Amniotic epithelial cell (primary cell): ENCODE measurements at places on chromosomes 2 and 18.

DNA sequence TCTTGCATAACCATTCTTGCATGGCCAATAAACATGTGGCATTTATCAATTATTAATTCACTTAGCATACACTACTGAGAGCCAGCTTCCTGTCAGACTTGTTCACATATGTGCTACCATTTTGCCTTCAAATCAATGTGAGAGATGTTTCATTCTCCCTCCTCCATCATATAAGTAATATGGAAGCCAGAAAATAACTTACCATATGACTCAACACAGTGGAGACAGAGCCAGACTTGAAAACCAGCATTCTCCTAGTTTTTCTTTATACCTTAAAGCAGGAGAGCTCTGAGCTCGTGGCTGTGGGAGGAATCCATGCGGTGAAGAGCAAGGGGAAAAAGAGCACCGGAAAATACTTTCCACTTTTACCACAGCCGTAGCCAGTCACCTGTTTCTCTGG lies 215.0 kb upstream of the LRATD1 start:
- DNase-seq, result no peak

- no peak for DNase-seq
These were observed 144.9 kb downstream of the L3MBTL4 start for GRCh38 chr18:6269660-6270332.

DNA sequence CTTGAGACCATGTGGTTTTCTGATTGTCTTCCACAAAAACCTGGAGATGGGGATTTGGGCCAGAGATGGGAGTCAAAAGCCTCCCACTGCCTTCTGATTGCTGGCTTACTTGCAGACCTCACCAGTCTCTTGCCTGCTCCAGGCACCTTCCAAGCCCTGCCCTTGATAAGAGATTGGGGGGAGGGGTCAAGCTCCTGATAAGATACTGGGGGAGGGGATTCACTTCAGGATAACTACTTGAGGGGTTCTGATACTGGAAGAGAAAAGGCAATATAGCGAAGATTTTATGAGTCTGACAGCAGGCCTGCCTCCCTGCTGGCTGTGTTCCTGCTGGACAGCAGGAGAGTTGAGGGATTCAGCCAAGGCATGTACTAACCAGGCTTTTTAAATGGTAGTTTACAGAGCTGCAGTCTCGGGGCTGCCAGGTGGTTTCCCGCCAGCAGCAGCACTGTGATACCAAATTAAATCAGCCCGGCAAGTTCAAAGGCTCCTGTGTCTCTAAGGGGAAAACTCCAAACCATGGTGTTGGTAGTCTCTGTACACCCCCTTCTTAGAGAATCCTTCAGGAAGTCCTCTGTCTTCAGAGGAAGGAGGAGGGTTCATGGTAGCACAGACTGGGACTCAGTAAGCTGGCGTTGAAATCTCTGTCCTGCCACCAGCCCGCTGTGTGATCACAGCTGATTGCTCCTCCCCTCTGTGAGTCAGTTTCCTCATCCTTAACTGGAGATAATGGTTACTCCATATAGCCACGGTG lies 58.3 kb downstream of the FBXO36 start:
- peak; percentile 72 for DNase-seq

GRCh38 chr18:21897811-21898210 lies 157.2 kb downstream of the MIB1 start:
- DNase-seq, result peak; percentile 46

DNA sequence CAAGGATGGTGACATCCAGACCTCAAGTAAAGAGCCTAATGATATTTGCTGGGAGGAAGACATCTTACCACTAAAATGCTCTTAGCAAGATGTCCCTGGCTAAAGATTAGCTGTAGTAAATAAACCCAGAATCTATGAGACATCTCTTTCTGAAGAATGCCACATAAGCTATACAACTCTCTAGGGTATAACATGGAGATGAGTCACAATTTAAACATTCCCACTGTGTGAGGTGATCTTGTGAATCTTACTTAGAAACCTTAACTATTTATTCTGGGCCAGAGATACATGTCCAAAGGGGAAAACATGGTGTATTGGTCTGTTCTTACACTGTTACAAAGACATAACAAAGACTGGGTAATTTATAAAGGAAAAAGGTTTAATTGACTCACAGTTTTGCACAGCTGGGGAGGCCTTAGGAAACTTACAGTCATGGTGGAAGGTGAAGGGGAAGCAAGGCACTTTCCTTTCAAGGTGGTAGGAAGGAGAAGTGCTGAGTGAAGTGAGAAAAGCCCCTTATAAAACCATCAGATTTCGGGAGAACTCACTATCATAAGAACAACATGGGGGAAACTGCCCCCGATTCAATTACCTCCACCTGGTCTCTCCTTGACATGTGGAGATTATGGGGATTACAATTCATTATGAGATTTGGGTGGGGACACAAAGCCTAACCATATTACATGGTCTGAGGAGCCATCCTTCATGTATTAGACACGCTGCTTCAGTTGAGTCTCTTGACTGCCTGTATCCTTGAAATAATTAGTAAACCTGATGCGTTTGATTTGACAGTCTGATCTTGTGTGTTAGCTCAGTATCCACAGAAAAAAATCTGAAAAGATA lies 17.1 kb downstream of the KRCC1 start:
- DNase-seq, result peak; percentile 92

GRCh38 chr18:60044290-60045006 lies 144.7 kb downstream of the PMAIP1 start:
- DNase-seq, result peak; percentile 49

- no peak for DNase-seq
These were observed 8.1 kb downstream of the NABP1 start for GRCh38 chr2:191686066-191686465.

GRCh38 chr2:148048475-148049221 lies 27.8 kb downstream of the MBD5 start:
- peak; percentile 83 for DNase-seq

GRCh38 chr2:240644171-240644651 lies 18.9 kb downstream of the GPR35 start:
- no peak for DNase-seq

GRCh38 chr2:42371611-42372473 lies 10.8 kb upstream of the COX7A2L start:
- DNase-seq, result no peak

GRCh38 chr18:77346208-77346810 lies 96.7 kb downstream of the GALR1 start:
- no peak for DNase-seq

- peak; percentile 91 for DNase-seq
These were observed 19.7 kb upstream of the ASNSD1 start for GRCh38 chr2:189641590-189641989.

GRCh38 chr2:211070547-211070946 lies 514.1 kb downstream of the CPS1 start:
- no peak for DNase-seq

DNA sequence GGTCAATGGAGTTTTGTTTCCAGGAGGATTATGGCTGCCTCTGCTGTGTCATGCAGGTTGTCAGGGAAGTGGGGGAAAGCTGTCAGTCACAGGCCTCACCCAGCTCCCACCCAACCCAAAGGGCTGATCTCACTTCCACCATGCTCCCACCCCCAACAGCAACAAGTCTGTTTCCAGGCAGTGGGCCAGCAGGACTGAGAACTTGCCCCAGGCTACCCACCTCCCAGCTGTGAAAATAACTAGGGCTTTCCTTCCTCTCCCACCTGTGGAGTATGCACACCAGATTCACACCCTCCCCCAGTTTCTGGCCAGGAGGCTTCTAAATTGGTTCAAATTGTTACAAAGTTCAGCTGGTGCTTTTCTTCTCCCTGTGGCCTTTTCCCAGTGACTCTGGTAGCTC lies 95.6 kb upstream of the ACVR1 start:
- DNase-seq, result no peak

GRCh38 chr2:237101118-237101979 lies 15.7 kb downstream of the COPS8 start:
- DNase-seq, result no peak

DNA sequence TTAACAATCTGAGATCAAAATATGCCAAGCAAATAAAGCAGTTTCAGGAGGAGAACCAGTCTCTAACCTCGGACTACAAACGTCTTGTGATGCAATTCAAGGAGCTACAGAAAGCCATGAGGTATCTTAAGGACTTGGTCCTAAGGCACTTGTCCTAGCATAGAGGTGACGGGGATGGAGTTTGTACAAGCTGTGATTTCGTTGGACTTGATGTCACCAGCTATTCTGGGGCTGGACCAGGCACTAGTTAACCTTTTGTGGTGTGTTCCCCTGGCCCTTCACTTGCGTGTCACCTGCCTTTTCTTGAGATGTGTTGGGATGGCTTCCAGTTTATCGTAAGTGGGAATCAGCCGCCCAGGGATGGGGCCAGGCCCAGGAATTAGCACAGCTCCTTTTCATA lies 33.7 kb downstream of the OTOF start:
- no peak for DNase-seq

- DNase-seq, result no peak
These were observed 26.2 kb upstream of the CYP27A1 start for GRCh38 chr2:218755567-218756404.

GRCh38 chr18:27861539-27861938 lies 315.4 kb downstream of the CDH2 start:
- DNase-seq, result no peak

- DNase-seq, result peak; percentile 18
These were observed 24.1 kb downstream of the ACSL3 start for GRCh38 chr2:222884805-222885424.

- DNase-seq, result no peak
These were observed 119.1 kb upstream of the SCN1A start for GRCh38 chr2:166246901-166247300.

DNA sequence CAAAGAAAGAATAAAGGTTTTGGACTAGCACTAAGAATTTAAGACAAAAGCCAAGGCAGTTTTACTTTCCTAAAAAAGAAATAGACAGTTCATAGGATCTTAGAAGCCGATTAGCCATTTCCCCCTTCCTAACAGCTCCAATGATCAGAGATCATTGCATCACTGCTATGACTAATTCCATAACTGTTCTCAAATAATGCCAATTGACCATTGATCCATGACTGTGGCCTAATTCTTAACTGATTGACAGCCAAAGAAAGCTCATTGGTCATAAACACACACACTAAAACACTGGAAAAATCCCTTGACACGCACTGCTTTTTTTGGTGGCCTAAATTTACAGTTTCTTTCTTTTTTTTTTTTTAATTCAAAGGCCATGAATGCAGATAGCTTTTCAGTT lies 345.0 kb upstream of the ACVR2A start:
- DNase-seq, result no peak

DNA sequence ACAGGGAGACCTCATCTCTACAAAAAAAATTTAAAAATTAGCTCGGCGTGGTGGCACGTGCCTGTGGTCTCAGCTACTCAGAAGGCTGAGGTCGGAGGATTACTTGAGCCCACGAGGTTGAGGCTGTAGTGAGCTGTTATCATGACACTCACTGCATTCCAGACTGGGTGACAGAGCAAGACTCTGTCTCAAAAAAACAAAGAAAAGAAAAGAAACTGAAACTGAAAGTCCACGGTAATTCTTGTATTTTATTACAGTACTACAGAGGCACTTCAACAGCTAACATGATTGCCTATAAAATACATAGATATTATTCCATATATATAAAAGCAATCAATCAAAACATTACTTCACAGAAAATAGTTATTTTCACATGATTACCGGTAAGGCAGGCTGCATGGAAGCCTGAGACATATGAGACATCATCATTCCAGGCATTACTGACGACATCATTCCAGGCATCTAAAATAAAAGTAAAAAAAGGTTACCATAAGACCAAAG lies 23.1 kb downstream of the PRPF40A start:
- peak; percentile 89 for DNase-seq

DNA sequence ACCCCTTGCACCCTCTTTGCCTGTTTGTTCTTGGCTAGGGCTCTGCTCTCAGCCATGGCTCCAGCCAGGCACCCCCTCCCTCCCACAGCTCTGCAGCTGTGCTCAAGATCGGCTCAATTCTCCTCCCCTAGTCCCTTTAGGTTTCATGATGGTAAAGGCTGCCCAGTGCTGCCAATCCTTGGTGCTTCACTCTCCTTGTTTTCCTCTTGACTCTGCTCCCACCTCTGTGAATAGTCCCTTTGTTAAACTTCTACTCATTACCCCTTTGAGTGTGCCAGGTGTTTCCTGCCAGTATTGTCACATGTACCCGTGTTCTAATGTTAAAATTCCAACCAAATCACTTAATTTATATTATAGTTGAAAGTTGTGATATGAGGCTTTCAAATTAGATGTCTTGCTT lies 101.0 kb upstream of the CERS6 start:
- DNase-seq, result no peak

- DNase-seq, result peak; percentile 70
These were observed 19.4 kb downstream of the SFTPB start for GRCh38 chr2:85648619-85649018.

DNA sequence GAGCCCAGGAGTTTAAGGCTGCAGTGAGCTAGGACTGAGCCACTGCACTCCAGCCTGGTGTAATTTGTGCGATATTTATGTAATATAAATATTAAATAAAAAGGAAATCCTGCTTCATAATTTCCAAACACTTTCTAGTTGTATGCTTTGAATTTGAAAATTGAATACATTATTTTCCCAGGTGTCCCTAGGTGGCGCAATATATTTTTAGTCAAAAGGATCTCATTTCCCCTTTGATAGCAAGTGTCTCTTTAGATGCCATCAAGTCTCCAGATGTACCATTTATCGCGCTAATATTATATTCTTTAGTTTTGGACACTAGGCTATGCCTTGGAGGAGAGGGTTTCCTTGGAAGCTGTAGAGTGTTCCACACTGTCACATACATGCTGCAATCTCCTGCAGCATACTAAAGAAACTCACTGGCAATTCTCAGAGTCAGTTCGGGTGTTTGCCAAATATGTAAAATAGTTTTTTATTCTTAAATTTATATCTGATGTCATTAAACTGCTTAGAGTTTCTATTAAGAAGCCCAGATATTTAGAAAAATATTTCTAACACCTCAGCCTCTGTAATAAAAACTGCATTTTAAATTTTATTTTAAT lies 5.6 kb upstream of the WDR7 start:
- peak; percentile 10 for DNase-seq

DNA sequence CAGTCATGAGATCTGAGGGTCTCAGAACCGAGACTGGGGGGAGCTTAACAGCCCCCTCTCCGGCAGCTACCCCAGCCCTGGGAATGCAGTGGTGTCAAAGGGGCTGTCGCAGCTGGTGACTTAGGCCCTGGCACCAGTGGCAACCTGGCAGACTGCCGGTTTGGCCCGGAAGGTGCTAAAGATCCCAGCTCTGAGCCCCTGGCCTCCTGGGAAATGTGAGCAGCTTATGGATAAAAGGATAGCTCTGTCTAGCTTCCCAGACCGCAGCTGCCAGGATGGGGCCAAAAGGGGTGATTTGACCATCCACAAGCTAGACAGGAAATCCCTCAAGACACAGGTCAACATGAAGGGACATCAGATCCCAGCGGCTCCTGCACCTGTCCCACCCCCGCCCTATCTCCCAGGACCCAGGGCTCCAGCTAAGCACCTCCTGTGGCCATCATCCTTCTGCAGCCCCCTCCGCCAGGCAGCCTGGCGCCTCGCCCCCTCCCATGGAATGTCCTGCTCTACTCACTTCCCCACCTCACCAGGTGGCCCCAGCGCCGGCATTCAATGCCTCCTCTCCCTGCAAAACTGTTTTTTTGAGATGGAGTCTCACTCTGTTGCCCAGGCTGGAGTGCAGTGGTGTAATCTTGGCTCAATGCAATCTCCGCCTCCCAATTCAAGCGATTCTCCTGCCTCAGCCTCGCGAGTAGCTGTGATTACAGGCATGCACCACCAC lies 33.2 kb upstream of the EFHD1 start:
- DNase-seq, result no peak
